ENCODE measurements at places on chromosomes 4 and X. TPM values are rescaled to one million over a fixed set of nuclear protein-coding genes. Genes with fewer than 3 reads are reported as not detected.

F11 gene
- 0.30 TPM for total RNA-seq

DNA sequence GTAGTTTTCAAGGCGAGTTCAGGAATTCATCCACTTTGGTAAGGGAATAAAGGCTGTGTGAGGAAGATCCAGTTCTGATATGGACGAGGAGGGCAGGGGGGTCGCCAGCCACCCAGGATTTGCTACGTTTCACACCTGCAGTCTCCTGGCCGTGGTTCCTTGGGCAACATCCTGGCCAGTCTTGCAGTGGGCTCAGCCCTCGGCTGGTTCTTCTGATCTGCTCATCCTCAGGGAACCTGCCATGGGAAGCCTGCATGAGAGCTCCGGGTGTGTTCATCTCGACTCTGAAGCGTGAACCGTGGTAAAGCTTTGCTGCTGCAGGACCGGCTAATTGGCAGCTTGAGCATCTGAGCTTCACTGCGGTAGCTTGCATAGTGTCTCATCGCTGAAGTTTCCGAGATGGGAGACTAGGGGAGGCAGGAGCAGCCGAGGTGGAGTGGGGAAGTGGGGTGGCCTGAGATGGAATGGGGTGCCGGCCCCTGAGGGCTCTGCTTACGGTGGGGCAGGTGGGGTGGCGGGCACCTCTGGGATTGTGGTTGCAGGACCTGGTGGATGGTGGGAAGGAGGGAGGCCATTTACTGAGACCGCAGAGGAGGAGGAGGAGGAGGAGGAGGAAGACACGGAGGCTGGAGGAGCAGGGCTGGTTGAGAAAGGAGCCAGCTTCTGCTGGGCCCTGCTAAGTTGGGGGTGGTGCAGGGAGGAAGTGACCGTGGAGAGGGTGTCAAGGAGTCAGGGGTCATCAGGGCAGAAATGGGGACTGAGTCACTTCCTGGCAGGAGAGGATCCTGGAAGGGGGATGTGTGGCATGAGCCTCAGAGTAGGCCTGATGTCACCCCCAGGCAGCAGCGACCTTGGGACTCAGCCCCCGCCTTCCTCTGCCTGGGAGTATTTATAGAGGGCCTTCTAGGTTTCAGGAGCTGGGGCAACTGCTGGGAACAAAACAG lies 213.1 kb upstream of the PSAPL1 start:
- DNase-seq, result no peak

DNA sequence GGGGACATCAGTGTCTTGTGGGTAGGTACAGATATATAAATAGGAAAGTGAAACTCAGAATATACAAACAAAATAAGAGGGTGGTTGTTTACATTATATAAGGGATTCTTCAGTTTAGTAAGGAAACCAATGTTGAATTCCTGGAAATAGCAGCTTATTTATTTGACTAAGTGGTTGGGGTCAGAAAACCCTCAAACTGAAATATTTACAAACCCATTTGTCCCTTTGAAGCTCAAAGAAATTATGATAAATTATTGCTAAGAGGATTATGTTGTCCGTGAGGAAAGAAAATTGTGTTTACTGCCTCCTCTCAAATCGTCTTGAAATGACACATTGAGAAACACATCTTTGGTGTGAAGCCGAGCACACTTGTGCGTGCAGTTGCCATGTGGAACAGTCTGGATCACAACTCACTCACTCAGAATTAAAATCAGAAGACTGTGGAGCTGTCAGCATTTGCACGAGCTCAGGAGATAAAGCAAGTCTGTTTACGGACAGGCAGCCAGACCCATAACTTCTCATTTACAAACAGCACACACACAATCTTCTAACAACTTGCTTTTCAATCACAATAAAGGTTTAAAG lies 46.8 kb upstream of the SETD7 start:
- DNase-seq, result no peak

GAGE12J gene
- not detected for total RNA-seq

- no peak for DNase-seq
Observed at GRCh38 chr4:40140196-40140595, 56.6 kb upstream of the RHOH start.

DNA sequence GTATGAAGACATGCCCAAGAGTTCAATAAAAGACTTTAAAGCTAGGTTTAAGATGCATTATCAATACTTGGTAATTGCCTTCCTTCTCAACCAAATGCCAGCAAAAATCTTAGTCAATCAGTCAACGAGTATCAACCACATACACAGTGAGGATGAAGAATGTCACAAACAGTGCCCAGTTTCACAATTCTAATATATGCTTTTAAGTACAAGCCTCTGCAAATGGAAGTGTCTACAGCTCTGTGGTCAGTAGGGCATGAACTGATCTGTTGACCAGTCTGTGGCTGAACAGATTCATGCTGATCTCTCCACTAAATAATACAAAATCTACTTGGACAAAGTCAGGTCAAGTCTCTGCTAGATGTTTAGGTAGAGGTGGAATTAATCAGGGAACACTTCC lies 27.9 kb downstream of the PPARGC1A start:
- DNase-seq, result no peak

- DNase-seq, result no peak
Observed at GRCh38 chr4:53697016-53697685, 105.9 kb upstream of the LNX1 start.

DNA sequence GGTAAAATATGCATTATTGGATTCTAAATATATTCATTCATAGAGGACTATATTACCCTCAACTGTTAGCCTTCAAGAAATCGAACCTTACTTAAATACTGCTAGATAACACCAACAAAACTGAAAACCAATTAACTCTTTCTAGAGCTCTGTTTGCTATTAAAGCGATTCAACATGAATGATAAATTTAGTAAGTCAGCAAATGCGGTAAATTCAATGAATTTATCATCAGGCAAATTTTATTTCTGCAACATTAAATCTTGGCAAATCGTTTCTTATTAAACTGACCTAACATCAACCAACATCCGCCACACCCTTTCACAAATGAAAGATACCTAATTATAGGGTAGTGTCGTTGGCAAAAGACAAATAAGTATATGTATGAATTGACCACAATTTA lies 26.4 kb upstream of the HELT start:
- no peak for DNase-seq

- DNase-seq, result no peak
Observed at GRCh38 chrX:97629597-97629985, 745.9 kb downstream of the RPA4 start.

FGF13 gene
- total RNA-seq, result 1.7 TPM

- DNase-seq, result no peak
Observed at GRCh38 chrX:44938111-44938510, 65.1 kb downstream of the KDM6A start.

UGT2B15 gene
- not detected for total RNA-seq

GRCh38 chr4:122758033-122758432 lies 25.5 kb downstream of the BBS12 start:
- no peak for DNase-seq

DNA sequence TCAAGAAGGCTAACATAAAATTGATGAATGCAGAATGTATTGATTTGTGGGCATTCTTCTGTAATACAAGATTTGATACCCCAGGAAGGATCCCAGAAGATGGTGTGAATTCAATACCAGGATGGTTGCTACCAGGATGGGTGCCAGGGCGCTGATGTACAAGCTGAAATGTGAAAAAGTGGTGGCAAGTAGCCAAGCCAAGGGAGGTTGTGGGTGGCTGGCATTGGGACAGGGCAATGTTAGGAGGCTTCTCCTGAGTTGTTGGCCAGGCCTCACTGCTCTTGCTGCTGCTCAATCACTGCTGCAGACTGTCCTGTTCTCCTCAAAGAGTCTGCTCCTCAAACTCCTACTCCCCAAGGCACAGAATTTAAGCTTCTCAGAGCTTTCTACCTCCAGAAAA lies 77.1 kb downstream of the RBM46 start:
- no peak for DNase-seq

DNA sequence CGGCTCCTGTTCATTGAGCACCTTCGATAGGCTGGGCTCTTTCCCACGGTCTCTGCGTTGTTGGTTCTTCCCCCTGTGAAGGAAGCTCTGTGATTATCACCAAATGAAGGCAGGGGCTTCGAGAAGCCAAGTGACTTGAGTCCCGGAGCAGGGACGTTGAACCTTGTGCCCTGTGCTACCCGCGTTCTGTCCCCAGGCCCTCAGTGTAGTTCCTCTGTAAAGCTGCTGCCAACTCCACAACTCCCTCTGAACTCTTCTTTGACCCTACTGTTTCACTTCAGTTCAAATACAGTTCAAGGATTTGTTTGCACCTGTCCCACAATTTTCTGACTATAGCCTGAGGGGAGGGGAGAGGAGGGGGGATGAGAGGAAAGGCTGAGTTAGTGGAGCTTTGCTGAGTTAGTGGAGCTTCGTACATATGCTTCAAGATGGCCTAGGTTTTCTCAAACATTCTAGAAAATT lies 635 bp upstream of the PHF8 start:
- no peak for DNase-seq

TAF7L gene
- 0.08 TPM for total RNA-seq

DNA sequence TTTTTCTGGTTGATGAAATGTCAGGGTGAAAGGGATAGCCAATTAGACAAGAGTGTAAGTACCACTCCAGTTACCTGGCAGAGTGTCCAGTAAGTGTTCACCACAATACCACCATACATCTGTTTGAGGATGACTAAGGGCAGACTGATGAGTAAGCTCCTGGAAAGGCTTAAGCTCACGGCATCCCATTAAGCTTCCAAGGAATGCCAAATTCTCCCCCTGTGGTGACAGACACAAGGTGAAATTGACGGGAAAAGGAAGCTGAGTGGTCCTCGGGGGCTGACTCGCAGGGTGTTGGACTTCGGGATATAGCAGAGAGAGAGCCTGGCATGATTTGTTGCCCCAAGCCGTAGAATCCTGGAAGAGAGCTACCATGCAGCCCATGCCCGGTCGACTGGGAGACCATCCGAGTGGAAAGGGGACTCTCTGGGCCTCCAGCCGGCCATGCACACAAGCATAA lies 7.6 kb upstream of the BST1 start:
- no peak for DNase-seq

GRCh38 chr4:40150932-40151331 lies 45.9 kb upstream of the RHOH start:
- no peak for DNase-seq

TEX13D gene
- not detected for total RNA-seq

All from left ventricle myocardium inferior (tissue), 1 donor.